ENCODE measurements at places on chromosomes 5 and 9.

GRCh38 chr9:35714579-35715252 is 17.3 kb downstream of the TLN1 start:
- no peak for DNase-seq

GRCh38 chr5:8828596-8829322 is 717.1 kb downstream of the SEMA5A start:
- peak; percentile 25 for DNase-seq

DNA sequence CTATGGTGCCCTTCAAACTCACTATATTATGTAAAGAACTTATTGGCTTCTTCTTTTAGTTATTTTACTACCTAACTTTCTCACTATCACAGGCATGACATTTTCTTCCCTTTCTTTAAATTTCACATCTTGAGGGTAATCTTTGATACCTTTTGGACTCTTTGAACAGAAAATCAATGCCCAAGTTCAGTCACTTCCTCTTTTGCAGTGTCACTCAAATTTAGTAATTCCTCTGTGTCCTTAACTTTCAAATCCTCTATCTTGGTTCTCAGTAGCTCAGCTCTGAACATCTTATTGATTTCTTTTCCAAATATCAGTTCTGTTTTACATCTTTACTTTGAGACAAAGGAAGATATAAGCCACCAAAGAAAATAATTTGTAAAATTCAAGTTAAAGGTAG is 25.5 kb downstream of the CNTLN start:
- no peak for DNase-seq

DNA sequence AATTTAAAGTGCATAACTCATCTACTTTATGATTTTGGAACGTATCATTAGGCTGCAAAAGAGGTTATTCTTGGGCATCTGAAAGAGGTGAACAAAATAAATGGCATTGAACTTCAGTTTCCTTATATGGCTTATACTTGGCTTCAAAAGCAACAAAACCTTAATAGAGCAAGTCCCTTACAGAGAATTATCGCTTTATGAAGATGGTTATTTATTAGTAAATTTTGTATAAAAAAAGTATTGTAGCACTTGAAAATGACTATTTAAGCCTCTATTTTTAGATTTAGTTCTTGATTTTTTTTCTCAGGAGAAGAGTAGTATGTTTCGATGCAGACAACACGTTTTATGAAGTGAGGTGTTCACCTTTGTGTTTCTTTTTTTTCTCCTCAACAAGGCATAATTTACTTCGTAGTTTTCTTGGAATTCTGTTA is 2.0 kb downstream of the ERBIN start:
- DNase-seq, result no peak

- peak; percentile 55 for DNase-seq
Measured at GRCh38 chr5:180070756-180071530, 616 bp downstream of the RNF130 start.

- DNase-seq, result no peak
Measured at GRCh38 chr5:29089591-29090130, 2051.3 kb upstream of the CDH9 start.

- DNase-seq, result peak; percentile 56
Measured at GRCh38 chr5:74179701-74180100, 460.8 kb downstream of the ENC1 start.

DNA sequence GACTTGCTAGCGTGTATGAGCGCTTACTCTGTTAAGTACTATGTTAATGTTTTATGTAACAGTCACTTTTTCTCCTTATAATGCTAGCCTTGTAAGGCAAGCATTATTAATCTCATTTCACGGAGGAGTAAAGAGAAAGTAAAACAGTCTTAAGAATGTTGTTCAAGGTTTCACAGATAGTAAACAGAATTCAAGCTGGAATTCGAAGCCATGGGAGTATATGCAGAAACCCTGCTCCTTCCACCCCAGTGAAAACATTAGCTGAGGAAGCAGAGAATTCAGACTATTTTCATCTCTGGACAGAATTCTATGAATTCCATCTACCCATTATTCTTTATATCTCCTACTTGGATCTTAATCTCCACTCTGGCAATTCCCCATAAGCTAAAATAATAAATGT is 1028.3 kb upstream of the WWC1 start:
- no peak for DNase-seq

DNA sequence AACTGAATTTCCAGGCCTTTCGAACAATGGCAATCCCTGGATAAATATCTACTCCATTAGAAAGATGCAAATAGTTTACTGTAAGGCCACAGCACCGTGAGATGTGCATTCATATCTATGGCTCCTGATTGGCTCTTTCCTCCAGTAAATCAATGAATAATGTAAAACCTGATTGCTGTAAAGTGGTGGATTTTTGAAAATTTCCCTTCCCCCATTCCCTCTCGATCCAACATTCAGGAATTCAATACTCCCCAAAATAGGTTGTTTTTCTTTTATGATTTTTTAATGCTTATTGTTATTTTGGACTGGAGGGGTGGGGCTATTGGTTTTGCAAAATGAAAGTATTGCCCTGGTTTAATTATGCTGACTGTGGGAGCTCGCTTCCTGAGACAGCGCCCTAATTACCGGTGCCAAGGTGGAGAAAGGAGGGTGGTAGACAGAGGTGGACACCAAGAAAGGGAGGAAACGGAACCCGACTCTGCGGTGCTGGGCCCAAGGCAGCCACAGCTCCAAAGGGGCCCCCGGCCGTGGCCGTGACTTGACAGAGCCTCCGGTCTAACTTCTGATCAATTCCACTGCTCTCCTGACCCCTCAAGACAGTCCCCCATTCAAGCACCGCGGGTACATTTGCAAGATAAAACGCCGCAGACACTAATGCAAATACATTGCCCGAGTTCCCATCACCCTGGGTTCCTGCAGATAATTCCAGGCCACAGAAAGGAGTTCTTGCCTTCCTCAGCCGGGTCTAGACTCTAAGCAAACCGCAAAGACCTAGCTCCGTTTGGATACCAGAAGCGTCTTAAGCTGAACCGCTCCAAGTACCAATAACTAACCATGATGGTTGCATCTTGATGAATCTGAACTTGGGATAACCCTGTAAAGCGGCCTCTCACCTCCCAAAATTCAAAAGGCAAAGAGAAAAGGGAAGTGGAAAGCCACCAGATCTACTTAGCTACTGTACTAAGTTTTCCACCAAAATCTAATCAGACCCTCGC is 211.2 kb downstream of the MEF2C start:
- DNase-seq, result peak; percentile 64

DNA sequence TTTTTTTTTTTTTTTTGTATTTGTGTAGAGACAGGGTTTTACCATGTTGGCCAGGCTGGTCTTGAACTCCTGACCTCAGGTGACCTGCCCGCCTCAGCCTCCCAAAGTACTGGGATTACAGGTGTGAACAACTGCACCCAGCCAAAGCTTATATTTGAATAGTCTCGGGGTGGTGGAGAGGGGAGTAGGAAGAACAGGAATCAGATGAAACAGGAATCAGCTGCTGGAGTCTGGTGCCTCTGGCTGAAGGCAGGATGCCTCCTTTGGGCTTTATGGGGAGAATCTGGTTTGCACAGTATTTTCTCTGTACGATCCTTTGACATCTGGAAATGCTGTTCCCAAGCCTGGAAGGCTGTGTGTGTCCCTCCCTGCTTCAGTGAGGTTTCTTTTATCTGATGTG is 10.9 kb downstream of the C5orf52 start:
- no peak for DNase-seq

GRCh38 chr9:33350310-33350709 is 52.1 kb downstream of the AQP7 start:
- DNase-seq, result peak; percentile 55

GRCh38 chr5:31680528-31680927 is 41.6 kb downstream of the PDZD2 start:
- no peak for DNase-seq

DNA sequence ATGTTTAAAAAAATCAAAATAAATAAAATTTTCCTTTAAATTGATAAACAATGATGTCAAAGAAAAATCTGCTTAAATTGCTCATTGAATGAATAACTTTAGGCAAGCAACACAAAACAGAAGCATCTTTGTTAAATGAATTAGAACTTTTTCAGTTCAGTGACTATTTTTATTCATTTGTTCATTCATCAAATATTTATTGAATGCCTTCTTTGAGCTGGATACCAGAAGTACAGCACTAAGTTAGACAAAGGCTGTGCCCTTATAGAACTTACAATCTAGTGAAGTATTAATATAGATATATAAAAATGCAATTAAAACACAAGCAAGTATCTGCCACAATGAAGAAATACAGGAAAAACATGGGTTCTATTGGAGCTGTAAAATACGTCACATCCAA is 10.8 kb downstream of the FNIP1 start:
- DNase-seq, result no peak

DNA sequence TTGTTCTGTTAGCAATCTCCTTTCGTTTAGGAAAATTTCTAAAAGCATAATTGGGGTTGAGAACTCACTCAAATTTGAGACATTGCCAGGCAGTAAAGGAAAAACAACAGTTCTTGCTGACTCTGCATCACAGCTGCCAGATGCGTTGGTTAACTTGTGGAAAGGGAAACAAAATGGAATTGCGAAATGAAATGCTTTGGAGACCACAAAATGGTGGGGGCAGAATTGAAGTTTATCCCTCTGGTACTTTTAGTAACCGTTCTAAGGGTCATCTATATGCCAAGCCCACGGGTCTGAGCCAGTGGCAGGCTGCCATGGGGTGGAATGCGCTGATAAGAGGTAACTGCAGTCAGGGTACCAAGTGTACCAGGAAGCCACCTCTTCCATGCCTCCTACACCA is 28.6 kb upstream of the SELENOP start:
- peak; percentile 81 for DNase-seq

- DNase-seq, result no peak
Measured at GRCh38 chr5:13783726-13784125, 160.8 kb downstream of the DNAH5 start.

GRCh38 chr5:2738700-2739359 is 12.6 kb downstream of the IRX2 start:
- DNase-seq, result no peak

DNA sequence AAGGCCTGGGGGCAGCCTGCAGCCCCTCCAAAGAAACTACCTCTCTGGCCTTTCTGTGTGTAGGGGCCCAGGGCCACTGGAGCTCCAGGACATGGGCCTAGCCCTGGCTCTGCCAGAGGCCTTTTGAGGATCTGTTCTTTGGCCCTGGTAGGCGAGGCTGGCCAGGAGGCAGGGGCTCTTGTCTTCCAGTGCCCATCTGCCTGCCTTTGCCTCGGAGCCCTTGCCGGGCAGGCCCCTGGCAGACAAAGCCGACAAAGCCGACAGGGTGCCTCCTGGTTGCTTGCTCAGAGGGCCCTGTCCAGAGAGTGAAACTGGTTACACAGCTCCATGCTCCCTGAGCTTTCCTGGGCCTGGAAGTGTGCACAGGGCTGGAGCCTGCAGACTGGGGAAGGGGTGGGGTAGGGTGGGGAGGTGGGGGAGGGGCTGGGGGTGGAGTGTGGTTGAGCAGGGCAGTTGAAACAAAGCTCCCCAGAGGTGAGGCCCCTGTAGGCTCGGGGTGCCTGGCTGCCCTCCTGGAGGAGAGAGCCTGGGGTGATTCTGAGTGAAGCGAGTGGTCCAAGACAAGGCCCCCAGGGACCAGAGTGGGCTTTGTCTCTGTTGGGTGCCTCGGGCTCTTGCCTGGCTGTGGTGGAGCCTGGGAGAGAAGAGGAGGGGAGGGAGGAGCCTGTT is 29.3 kb downstream of the PTPA start:
- DNase-seq, result peak; percentile 37

- DNase-seq, result peak; percentile 38
Measured at GRCh38 chr9:13033959-13034693, 245.4 kb downstream of the MPDZ start.

- peak; percentile 36 for DNase-seq
Measured at GRCh38 chr9:95506428-95506677, 10.4 kb downstream of the PTCH1 start.

DNA sequence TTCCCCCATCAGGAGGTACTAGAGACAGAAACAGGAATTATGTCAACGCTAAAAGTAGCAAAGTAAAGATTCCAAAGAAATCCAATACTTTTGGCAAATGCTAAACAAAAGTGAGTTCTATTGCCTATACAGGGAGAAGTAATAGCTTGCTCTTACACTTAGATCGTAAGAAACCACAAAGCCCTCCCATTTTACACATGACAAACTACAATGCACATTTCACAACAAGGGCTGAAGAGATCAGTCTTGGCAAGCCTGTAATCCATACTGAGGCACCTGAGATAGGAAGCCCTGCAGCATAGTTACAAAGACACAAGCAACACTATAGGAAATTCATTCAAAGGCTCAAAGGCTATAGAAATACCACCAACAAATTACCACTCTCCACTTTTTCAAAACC is 7.7 kb downstream of the HNRNPK start:
- DNase-seq, result no peak

- peak; percentile 15 for DNase-seq
Measured at GRCh38 chr9:115957585-115957984, 196.0 kb upstream of the PAPPA start.

- no peak for DNase-seq
Measured at GRCh38 chr5:1291611-1292080, 3.2 kb downstream of the TERT start.

DNA sequence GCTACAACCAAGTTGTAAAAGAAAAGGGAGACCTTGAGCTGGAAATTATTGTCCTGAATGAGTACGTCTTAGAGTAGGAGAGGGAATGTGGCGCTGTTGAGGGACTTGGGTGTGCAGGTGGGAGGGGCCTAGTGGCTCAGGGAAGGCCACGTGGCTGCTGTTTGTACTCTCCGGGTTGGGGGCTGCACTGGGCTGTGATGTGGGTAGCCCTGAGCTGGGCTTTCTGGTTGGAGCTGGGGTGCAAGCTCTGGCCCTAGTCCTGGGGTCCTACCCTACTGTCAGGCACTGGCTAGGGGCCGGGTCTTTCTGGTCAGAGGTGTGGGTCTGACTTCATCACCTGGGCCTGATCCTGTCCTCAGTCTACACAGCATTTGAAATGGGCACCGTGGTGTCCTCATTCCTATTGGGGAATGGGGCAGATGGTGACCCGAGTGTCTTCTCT is 19.1 kb upstream of the GLE1 start:
- no peak for DNase-seq

DNA sequence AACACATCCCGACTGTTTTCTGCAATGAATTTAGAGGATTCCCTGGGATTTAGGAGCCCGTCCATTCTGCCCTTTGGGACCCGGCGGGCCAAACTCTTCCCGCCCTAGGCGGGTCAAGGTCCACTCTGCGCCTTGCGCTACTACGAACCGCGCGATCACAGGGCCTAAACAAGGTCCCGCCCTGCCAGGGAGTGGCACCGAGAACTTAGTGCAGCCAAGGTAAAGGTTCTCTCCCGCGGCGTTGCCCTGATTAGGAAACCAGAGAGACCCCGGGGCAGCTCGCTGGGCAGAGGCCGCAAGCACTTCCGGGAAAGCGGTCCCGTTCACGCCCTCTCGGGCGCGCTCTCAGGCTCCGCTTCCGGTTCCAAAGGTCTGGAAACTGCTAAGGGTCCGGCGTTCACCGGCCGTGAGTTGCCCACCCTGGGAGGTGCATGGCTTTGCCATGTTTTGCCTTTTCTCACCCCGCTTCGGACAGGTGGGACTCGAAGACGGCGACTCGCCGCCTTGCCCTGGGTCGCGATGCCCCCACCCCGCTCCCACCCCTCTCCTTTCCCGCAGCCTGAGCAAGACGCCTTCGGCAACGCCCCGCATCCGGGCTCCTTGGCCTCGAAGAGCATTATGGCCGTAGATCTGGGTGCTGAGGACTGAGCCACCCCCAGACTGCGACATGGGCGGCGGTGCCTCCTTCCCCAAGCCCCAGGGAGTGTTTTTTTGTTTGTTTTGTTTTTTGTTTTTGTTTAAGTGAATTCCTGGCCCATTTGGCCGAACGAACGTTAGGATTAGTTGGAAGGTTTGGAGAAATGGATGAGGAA is 23.4 kb downstream of the HNRNPK start:
- peak; percentile 38 for DNase-seq
